ENCODE measurements at places on chromosomes 5 and 9.

GRCh38 chr9:109771796-109772531 is 8.0 kb upstream of the PALM2AKAP2 start:
- DNase-seq: no peak

DNA sequence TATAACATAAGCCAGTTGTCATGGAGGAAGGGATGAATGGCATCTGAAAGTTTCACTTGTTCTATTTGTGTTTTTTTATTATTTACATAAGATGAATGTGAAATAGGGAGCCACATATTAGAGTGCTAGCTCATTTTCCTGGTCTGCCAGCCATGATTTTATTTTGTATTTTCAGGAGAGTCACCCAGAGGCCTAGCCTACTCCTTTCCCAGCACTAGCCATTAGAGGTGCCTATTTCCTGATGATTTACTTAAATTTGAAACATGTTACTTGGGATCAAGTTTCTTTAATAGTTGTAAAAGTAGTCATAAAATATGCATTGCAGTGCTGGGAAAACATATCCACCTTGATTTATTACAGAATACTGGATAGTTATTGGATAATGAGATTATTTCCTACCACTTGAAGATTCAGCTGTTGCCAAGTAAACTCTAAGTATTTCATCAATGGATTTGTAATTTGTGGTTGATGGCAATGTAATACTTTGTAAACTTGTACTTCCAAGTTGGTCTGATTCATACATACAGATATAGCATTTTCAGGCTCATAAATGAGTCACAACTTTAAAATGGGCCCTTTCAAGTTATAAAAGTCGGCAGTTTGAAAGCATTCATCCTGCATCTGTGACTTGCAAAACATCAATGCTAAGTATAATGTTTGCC is 50.8 kb downstream of the KCNN2 start:
- no peak for DNase-seq

DNA sequence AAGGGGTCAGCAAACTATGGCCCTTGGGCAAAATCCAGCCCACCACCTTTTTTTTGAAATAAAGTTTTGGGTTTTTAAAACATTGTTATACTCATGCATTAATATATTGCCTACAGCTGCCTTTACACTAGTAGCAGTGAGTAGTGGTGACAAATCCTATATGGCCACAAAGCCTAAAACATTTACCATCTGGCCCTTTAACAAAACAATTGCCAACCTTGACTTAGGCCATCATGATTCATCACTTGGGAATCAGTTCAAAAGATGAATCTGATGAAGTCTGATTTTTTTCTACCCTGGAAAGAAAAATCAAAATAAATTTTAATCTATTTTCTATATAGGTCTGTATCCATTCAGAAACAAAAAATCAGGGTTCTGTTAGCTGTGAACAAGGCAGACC is 484.9 kb downstream of the BNC2 start:
- no peak for DNase-seq

DNA sequence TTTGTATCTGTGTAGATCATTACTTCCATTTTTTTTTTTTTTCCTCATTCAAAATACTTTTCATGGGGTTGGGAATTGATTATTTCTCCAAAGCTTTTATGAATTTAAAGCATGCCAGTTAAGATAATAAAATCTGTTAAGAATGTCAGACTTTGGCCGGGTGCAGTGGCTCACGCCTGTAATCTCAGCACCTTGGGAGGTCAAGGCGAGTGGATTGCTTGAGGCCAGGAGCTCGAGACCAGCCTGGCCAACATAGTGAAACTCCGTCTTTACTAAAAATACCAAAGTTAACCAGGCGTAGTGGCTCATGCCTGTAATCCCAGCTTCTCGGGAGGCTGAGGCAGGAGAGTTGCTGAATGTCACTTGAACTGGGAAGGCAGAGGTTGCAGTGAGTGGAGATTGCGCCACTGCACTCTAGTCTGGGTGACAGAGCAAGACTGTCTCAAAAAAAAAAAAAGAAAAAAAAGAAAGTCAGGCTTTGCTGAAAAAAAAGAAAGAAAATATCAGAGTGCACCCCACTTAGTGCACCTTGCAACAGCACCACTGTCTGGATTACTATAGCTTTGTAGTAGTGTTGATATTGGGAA is 18.5 kb downstream of the TBC1D2 start:
- no peak for DNase-seq

Measured in GM12865 (cell line).